Stomach (tissue), 19 donors: ENCODE measurements at places on chromosomes 3 and 15. TPM values are rescaled to one million over a fixed set of nuclear protein-coding genes. Genes with fewer than 3 reads are reported as not detected.

The HYKK gene
- total RNA-seq, result 3.2 TPM

DNA sequence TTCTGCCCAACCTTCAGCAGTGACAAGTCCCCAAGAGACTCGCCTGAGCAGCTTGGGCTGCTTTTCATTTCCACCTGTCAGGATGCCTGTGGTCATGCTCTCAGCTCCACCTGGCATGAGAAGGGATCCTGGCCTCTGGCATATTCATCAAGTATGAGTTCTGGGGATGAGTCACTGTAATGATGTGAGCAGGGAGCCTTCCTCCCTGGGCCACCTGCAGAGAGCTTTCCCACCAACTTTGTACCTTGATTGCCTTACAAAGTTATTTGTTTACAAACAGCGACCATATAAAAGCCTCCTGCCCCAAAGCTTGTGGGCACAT is 3.5 kb downstream of the MYD88 start:
- H3K4me3 ChIP-seq, result no peak overlapping the region
- no peak for DNase-seq
- peaks cover 15% of the 10 kb centered on the region for H3K36me3 ChIP-seq
- H3K4me1 ChIP-seq, result peaks cover 33% of the 10 kb centered on the region
- no peaks in the 10 kb centered on the region for H3K27me3 ChIP-seq
- H3K27ac ChIP-seq, result no peak overlapping the region

- no peak overlapping the region for H3K4me3 ChIP-seq
- no peak overlapping the region for H3K27ac ChIP-seq
- peaks cover 15% of the 10 kb centered on the region for H3K4me1 ChIP-seq
- DNase-seq, result no peak
These were observed 51.7 kb upstream of the SLC4A7 start for GRCh38 chr3:27535809-27536392.

DNA sequence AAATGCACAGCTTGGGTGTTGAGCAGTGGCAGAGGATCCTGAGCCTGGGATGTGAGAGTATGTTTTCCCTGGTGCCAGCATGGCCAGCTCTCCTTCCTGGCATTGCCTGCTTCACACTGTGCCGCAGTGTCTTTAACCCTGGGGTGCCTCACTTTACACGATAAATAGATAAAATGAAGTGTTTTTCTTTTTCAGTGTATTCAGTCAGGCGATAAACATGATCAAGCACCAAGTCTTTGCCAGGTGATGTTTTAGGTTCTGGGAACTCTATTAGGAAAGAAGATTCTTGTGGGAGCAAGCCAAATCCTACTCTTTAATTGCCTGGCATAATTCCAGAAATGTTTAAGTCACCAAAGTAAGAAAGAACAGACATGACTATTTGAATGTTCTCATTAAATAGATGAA is 14.0 kb downstream of the ABHD6 start:
- no peaks in the 10 kb centered on the region for H3K27me3 ChIP-seq
- no peak overlapping the region for H3K4me3 ChIP-seq
- H3K27ac ChIP-seq, result no peak overlapping the region
- H3K36me3 ChIP-seq, result peaks cover 3% of the 10 kb centered on the region
